Activated CD8-positive, alpha-beta memory T cell treated with anti-CD3 and anti-CD28 coated beads, Interleukin-2, amount 50 U/mL, for 4 hours (primary cell): ENCODE measurements at places on chromosomes 3 and 15.

DNA sequence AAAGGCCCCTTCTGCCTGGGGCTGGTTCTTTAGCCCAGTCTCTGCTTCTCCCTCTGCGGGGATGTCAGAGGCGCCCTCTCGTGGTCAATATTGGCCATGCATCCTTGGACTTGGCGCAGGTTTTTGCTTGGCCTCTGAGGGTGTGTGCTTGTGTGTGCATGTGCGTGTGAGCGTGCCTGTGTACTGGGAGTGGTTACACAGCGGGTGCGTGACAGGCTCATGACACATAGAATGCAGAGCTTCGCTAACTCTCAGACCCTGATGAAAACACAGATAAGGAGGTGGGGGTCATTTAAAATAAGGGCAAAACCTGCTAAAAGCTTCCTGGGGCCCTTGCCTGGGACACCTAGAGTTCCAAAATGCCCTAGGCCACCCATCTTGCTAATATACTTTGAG lies 160.9 kb downstream of the SMAD6 start:
- DNase-seq, result peak; percentile 69

- no peak for DNase-seq
Observed at GRCh38 chr3:52846432-52846965, 11.7 kb upstream of the MUSTN1 start.

- no peak for DNase-seq
Observed at GRCh38 chr15:74821091-74821789, 5.2 kb upstream of the CPLX3 start.

GRCh38 chr15:88714782-88715372 lies 76.1 kb downstream of the ISG20 start:
- no peak for DNase-seq

- no peak for DNase-seq
Observed at GRCh38 chr3:64491843-64492242, 196.0 kb downstream of the ADAMTS9 start.
